ENCODE measurements at places on chromosomes 12 and 14.
A peak's percentile ranks its signal among the peaks of the same experiment; 100 is the strongest.

GRCh38 chr14:51554953-51555352, 96.8 kb upstream of the FRMD6 start:
- DNase-seq, result peak; percentile 20

DNA sequence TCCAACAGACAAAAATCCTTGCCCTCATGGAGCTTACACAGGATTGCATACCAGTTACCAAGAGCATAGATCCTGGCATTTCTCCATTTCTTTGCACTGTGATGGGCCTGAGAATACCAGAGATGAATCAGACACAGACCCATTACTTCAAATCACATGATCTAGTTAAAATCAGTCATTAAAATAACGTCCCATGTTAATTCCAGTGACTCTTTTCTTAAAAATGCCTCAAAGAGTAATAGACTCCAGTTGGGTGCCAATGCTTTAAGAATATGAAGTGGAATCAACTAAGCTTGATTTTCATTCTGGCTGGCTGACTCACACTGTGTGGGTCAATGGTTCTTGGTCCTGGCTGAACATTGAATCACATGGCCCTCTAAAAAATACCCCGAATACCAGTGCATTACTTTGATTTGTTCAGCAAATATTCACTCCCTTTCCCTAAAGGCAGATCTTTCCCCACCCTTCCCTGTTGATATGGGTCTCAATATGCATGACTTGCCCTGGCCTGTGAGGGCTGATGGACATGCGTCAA, 11.0 kb downstream of the ASB2 start:
- peak; percentile 69 for DNase-seq

GRCh38 chr12:47881826-47882427, 22.9 kb downstream of the VDR start:
- DNase-seq, result peak; percentile 99

DNA sequence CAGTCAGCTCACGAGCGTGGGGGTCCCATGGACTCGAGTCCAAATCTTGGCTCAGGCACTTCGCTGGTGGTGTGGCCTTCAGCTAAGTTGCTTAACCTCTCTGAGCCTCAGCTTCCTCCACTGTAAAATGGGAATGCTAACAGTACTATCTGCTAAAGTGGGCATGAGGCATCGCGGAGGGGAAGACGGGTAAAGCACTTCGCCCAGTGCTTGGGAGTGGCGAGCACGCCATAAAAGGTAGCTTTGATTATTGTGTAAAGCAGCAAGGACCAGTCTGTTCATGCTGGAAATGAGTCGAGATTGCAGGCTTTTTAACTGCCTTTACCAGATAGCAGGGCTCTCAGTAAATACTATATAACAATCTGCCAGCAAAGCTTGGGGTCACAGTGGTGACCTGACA, 24.5 kb downstream of the HRK start:
- no peak for DNase-seq

GRCh38 chr12:25629341-25629740, 76.3 kb upstream of the LMNTD1 start:
- DNase-seq, result no peak

- DNase-seq, result no peak
These were observed 264.6 kb downstream of the ADGRD1 start for GRCh38 chr12:131218026-131218922.

DNA sequence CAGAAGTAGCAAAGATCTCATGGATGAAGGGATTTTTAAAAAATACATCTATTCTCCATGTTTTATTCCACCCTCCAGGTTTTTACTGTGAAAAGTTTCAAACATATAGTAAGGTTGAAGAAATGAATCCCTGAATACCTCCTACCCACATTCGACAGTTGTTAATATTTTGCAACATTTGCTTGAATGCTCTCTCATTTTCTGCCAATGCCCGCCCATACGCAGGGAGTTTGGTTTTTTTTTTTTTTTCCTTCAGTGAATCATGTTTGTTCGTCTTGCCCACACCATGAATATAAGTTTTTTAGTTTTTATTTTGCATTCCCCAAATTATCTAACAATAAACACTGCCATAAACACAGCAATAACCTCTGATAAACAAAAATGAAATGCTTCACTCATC, 82.9 kb downstream of the MAP1LC3B2 start:
- no peak for DNase-seq

- DNase-seq, result no peak
These were observed 72.3 kb downstream of the CDK17 start for GRCh38 chr12:96327889-96328288.

GRCh38 chr12:55188974-55189556, 31.8 kb upstream of the OR10A7 start:
- DNase-seq, result peak; percentile 28

- no peak for DNase-seq
These were observed 111.3 kb downstream of the RMST start for GRCh38 chr12:97573901-97574300.

GRCh38 chr12:39611818-39612217, 7.8 kb downstream of the ABCD2 start:
- DNase-seq, result no peak

DNA sequence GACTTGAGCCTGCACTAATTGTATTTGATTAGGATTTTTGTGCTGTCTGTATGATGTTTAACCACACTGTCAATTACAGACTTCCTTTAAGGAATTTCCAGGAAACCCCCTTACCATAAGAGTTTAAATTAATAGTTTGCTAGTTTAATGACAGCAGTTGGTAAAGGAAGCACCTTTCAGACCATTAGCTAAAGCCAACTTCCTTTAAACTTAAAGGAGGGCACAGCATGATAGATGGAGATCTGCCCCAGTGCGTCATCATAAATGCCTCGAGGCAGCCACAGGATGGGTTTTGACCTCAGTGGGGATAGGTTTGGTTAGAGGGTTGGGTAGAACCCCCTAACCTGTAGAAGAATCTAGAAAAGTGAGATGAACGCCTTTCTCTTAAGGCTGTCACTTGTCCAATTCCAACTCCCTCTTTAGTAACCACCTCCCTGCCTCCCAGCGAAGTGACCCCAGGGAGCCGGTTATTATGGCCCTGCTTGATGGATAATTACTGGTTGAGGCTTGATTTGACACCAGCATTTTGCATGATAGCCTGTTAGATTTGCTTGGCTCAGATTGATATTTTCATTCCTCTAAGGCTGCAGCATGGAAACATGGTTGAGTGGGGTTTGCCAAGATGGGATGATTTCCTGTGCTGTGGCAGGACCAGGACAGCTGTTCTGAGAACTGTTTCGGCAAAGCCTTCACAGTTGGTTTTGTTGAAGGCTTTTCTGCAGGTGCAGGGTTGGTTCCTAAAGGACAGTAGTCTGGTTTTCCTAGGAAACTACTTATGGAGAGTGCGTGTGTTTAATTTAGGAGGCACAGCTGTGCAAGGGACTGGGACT, 62.7 kb downstream of the CHST11 start:
- no peak for DNase-seq

DNA sequence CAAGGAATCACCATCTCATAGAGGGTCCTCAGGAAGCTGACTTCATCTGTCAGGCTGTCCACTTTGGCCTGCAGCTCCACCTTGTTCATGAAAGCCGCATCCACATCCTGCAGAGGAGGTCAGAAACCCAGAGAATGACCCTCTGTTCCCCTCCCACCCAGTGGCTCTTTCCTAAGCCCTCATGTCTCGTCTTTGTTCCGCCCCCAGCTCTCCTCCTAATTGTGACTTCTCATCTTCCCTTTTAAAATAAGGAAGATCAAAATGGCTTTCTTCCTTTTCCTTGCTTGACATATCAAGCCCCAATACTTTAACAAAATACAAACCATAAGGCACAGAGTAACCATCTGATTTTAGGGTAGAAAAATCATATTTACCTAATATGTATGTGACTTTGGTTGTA, 4.4 kb downstream of the KRT76 start:
- DNase-seq, result no peak

- peak; percentile 84 for DNase-seq
These were observed 23.8 kb downstream of the VPS37B start for GRCh38 chr12:122871851-122872780.

GRCh38 chr14:64400829-64401459, 12.8 kb downstream of the MTHFD1 start:
- no peak for DNase-seq

DNA sequence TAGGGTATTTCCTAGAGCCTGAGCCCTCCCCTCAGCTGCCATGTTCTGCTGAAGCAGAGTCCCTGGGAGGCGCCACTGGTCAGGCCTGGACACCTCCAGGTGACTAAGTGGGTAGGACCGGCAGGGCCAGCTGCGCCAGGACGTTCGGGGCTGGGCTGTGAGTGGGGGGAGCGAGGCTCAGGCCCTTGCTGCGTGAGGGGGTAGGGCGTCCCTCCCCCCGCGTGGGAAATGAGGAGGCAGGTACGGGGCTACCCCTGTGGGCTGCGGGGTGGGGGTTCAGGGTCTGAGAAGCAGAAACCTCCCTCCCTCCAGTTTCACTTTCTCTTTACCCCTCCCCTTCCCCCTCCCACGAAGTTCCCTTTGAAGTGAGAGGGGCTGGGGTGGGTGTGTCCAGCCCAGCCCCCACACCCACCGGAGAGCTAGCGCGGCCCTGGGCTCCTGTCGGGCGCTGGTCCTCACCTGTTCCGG, 22.1 kb upstream of the KIF26A start:
- no peak for DNase-seq

DNA sequence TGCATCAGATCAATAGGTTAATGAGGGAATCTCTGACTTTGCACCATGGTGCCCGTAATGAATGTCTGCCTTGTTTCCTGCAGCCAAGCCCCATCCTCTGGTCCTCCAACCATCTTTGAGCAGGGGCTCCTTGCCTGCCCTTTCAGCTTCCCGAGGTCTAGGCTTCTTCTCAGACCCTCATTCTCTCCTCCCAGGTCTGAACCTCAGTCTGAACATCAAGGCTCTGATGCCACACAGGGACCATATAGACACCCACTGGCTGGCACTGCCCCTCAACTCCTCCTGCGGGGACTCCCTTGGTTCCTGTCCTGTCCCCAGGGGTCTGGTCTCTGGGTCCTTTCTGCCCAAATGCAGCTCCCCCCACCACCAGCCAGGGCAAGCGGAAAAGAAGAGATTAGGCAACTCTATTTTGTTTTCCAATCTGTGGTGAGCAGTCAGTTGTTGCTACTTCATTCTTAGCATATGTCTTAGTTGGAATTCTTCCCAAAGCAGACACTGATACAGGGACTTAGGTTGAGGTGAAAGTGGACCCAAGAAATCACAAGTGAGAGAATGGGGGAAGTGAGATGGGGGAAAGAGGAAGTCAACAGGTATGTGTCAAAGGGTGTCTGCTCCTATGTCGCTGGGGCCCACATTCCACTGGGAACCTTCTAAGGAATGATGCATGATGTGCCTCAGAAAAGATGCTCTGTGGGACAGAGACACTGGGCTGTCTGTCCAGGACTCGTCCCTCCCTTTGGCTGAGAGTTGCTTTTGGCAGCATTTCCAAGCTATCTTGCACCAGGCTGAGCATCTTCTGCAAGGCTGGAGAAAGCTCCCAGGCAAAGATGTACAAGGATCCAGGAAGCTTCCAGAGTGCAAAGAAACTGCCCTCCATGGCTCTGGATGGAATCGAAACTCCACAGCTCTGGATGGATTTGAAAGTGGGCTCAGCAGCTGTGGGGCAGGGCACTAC, 1096.5 kb upstream of the TMEM132C start:
- DNase-seq, result peak; percentile 61

DNA sequence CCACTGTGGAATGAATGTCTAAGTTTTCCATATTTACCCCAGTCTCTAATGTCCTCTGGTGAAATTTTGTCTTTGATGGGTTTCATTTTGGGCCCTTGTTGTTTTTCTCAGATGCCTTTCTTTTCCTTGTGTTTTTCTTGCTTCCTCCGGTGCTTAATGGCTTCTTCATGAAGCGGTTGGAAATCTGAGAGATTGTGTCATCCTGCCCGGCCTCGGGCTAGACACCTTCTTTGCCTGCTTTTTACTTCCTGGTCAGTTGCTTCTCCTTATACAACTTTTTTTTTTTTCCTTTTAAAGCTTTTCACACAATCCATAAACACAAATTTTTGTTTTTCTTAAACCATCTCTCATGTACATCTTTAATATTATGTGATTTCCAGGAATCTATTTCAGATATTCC, 7.1 kb downstream of the ETV6 start:
- no peak for DNase-seq

GRCh38 chr14:65281991-65282895, 130.3 kb upstream of the FUT8 start:
- DNase-seq, result peak; percentile 71

GRCh38 chr12:46271863-46272262, 3.0 kb upstream of the SLC38A1 start:
- DNase-seq, result no peak

- peak; percentile 76 for DNase-seq
These were observed 1263.0 kb downstream of the LRFN5 start for GRCh38 chr14:42869681-42870080.

DNA sequence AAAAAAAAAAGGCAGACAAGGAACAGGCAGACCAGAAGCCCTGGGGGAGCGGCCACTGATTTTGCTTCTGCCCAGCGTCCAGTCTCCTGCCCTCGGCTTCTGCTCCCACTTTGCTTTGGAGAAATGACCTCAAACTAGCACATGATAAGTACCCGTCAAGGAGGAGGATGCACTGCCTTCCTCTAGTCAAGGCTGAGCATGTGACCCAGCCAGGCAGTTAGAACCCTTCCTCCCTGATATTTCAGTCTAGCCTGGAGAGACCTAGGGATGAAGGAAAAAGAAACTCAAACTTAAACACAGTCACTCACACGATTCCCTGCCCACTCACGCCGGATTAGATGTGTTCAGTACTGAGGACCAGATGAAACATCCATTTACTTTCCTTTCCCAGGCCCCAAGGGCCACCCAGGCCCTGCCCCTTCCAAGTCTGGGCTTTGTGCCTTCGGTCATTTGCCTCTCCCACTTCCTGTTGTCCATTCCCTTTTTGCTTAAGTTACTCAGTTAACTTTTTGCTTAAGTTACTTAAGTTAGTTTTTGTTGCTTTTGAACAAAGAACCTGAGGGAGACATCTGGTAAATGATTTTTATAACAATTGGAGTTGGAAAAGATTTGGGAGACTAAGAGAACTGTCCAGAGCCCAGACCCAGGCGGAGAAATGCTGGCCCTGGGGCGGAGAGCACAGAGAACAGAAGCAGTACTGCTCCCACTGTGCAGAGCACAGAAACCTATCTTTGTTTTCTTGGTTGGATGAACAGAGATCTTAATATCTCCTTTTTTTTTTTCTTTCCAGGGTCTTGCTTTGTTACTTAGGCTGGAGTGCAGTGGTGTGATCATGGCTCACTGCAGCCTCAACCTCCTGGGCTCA, 23.0 kb upstream of the TTC7B start:
- no peak for DNase-seq

- no peak for DNase-seq
These were observed 64.1 kb downstream of the LRP6 start for GRCh38 chr12:12202747-12203146.

GRCh38 chr14:36818794-36819384, 157.2 kb downstream of the PAX9 start:
- DNase-seq, result no peak

DNA sequence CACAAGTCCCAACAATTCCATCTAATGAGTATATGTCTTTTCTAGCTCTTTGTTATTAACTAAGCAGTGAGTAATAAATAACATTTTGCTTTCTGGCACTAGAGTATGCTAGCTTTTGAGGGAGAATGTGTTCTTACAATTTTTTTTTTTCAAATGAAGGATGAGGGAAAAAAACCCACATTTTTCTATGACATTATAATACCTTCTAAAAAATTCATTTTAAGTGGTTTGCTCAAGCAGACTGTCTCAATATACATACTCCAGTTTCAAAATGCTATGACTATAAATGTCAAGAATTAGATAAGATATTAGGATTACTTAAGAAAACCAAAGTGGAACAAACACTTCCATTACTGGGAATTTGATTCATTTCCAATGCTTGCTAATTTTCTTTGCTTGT, 394.6 kb downstream of the C12orf75 start:
- DNase-seq, result no peak

All from skeletal muscle cell (primary cell).